ENCODE measurements at places on chromosomes 16 and 17.
A peak's percentile ranks its signal among the peaks of the same experiment; 100 is the strongest.

- DNase-seq = no peak
Measured at GRCh38 chr17:13475574-13476223, 126.0 kb downstream of the HS3ST3A1 start.

DNA sequence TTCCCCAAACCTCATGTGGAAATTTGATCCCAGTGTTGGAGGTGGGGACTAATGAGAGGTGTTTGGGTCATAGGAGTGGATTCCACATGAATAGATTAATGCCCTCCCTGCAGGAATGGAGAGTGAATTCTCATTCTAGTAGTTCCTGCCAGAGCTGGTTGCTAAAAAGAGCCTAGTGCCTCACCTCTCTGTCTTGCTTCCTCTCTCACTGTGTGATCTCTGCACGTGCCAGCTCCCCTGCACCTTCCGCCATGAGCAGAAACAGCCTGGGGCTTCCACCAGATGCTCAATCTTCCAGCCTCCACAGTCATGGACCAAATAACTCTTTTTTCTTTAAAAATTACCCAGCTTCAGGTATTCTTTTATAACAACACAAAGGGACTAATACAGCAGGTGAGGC is 72.9 kb upstream of the CLEC3A start:
- no peak for DNase-seq

DNA sequence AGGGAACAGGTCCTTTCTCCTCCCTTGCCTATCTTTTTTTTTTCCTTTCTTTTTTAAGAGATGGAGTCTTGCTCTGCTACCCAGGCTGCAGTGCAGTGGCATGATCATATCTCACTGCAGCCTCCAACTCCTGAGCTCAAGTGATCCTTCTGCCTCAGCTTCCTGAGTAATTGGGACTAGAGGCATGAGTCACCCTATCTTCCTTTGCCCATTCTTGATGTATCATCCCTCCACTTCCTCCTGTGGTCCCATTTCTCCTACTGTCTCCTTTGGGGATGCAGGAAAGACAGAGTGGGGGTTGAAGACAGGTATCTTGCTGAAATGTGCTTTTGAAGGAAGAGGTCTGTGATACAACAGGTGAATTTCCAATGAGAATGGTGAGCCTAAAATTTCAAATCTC is 5.5 kb downstream of the MYO19 start:
- DNase-seq = no peak

GRCh38 chr17:77769215-77769614 is 189.3 kb upstream of the TNRC6C start:
- DNase-seq = no peak

DNA sequence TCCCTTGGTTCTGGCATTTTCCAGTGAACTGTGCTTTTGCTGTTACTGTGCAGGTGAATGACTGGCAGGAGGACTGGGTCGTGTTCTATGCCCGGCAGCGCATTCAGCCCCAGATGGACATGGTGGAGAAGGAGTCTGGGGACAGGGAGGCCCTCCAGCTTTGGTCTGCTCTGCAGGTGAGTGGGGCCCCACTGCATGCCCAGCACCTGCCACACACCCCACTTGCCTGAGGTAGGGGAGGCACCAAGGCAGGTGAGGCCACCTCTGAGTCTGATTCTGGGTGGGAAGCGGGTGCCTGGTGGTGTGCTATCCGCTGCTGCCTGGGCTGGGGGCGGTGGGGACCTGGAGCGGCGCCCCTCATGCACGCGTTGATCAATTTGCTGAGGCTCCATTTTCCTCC is 9.0 kb upstream of the FN3K start:
- no peak for DNase-seq

DNA sequence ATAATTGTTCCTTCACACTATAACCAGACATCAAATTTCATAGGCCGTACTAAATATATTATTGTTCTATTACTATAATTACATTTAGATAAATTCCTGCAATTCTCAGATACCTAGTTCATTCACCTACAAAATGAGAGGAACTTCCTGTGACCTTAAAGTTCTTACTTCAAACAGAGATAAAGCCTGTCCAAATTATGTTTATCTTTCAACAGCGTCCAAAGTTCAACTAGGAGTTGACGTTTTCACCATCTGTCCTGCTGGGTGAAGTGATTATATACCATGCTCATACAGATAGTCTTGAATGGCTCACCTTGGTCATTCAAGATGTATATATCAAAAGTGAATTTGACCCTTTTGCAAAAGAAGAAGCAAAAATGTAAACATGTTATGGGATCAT is 440.6 kb downstream of the CDH8 start:
- no peak for DNase-seq

DNA sequence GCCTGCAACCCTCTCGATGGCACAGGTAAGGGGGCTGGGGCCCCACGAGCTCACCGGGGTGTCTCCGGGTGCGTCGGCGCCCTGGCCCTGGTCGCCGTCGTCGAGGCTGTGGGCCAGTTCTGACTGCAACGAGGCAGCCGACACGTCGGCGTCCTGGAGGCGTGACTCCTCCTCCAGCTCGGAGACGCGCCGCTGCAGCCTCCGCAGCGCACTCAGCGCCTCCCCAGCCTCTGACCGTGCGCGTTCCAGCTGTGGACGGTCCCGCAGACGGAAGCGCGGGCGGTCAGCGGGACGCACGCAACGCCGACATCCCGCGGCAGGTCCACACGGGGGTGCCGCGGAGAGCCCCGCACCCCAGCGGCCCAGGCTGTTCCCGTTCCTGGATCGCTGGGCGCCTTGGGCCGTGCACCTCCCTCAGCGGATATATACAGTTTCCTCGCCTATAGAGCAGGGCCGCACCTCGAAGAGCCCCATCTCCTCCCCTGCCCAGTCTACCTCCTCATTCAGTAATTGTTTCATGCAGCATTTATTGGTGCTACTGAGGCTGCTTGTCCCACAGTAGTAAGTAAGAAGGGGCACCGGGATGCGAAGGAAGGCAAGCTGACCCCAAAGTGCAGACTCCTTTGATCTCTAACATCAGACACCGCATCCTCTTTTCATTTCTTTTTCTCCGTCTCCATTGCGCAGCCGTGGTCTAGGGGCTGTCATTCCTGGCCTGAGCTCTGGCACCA is 5.8 kb downstream of the THOC6 start:
- no peak for DNase-seq

DNA sequence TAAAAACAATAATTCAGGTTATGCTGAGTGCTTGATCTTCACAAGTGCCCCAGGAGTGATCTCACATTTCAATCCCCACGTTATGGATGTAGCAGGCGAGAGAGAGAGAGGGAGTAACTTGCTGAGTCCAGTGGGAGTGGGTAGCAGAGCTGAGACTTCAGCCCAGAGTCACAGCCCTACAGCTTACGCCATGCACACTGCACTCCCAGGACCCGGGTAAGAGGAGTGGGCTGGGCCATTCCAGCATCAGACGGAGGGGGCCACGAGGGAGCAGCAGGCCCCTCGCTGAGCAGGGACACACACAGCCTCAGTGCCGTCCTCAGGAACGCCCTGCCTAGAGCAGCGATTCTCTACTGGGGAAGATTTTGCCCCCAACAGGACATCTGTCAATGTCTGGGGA is 9.8 kb upstream of the KIF19 start:
- no peak for DNase-seq

DNA sequence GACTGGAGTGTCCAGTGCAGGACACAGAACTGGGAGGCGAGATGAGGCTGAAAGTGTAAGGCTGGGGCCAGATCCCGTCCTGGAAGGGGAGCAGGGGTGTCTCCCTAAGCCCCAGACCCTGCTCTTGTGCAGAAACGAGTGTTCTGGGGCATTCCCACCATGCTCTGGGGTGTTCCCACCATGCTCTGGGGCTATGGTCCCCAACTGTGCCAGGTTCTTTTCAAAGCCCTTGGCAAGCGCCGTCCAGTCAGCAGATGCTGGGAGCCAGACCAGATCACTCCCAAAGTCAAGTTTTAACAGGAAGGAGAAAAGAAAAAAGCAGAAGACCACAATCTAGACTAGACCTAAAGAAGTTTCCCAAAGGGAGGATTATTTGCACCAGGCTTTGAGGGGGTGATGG is 2.5 kb downstream of the TAX1BP3 start:
- DNase-seq = no peak

GRCh38 chr17:40536295-40537171 is 28.7 kb downstream of the CCR7 start:
- peak; percentile 81 for DNase-seq

- peak; percentile 91 for DNase-seq
Measured at GRCh38 chr16:80718480-80719220, 85.7 kb downstream of the CDYL2 start.

All from dermis microvascular lymphatic vessel endothelial cell (primary cell).